ENCODE measurements at places on chromosomes 4 and X.

DNA sequence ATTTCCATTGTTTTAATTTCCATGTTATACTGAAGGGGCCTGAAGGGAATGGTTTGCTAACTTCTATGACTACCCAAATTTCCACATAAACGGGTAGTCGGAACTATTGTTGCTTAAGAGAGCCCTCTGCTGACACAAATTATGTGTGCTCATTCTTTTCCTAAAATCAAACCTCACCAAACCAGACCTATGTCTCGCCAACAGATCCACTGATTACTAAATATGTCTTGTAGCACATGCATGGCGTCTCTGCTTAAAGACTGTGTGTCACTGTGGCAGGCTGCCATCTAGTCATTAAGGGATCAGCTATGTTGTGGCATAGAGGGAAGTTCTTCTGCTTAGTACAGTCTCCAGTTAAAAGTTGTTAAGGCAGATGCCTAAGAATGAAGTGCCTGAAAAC, 25.1 kb downstream of the PIR start:
- peak; percentile 59 for DNase-seq

- no peak for DNase-seq
Measured at GRCh38 chrX:18652636-18653035, 19.3 kb downstream of the RS1 start.

- no peak for DNase-seq
Measured at GRCh38 chr4:723751-724530, 18.3 kb downstream of the PCGF3 start.

GRCh38 chrX:140249088-140249487, 255.8 kb downstream of the SOX3 start:
- no peak for DNase-seq

- no peak for DNase-seq
Measured at GRCh38 chr4:47741200-47741599, 96.7 kb downstream of the CORIN start.

DNA sequence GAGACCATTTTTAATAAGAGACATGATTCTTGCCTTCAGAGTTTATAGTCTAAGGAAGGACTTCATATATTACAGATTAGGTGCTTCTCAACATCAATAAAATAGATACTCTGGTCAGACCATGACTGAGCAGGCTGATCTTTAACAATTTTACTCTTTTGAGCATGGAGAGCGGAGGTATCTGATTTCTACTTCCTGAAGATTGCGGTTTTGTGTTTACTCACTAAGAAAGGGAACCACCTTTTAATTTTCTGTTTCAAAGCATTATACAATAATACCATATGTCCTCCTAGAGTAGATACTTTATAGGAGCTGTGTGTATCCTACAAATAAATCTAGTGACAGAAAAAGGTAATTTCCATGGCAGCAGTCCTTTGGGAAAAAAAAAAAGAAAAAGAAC, 12.5 kb downstream of the MORC4 start:
- no peak for DNase-seq

- no peak for DNase-seq
Measured at GRCh38 chrX:134554291-134554690, 94.3 kb downstream of the HPRT1 start.

DNA sequence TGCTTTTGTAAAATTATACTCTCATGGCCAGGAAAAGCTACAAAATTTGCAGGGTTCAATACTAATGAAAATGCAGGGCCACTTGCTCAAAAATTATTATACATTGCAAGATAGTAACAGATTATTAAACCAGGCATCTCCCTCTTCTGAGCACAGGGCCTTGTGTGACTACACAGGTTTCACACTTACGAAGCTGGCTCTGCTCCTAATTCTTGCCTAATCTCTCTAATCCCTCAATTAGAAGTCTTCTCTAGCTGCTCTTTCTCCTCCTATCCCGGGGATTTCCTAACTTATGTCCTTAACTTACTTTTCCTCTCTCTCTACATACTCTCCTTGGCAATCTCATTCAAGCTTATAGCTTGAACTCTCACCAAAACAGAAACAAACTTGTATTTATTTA, 168.3 kb downstream of the AREG start:
- DNase-seq: no peak

GRCh38 chr4:8229331-8229975, 30.4 kb downstream of the SH3TC1 start:
- DNase-seq: no peak

DNA sequence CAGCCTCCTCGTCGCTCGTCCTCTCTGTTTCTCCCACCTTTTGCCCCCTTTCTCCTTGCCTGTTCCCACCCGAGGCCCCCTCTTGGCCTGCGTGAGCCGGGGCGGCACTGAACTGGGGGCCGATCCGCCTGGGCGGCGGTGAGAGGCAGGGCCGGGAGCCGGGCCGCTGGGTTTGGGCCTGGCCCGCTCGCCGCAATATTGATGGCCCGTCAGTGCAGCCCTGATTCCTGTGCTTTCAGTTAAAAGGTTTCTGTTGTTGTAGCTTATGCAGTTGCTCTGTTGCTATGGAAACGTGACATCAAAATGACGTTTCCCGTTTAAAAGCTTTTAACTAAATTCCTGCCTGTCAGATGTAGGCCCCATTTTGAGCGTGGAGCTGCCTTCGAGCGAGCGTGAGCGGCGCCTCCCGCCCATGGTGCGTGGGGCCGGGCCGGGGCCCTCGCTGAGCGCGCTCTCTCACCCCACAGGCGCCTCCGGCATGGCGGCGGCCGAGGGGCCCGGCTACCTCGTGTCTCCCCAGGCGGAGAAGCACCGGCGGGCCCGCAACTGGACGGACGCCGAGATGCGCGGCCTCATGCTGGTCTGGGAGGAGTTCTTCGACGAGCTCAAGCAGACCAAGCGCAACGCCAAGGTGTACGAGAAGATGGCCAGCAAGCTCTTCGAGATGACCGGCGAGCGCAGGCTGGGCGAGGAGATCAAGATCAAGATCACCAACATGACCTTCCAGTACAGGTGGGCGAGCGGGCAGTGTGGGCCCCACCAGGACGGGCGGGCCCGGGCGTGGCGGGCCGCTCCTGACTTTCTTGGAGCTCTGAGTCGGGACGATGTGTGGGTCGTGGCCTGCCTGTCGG, at the start of gene MSANTD1:
Gene MSANTD1, plus strand, starts transcription at position 349 of the 851 bp plus-strand sequence. Its CDS starts 64 bp downstream, at position 413.
- peak; percentile 91 for DNase-seq

- DNase-seq: no peak
Measured at GRCh38 chr4:113553082-113553481, 208.5 kb downstream of the CAMK2D start.

- DNase-seq: no peak
Measured at GRCh38 chr4:182286931-182287330, 43.7 kb downstream of the TENM3 start.

DNA sequence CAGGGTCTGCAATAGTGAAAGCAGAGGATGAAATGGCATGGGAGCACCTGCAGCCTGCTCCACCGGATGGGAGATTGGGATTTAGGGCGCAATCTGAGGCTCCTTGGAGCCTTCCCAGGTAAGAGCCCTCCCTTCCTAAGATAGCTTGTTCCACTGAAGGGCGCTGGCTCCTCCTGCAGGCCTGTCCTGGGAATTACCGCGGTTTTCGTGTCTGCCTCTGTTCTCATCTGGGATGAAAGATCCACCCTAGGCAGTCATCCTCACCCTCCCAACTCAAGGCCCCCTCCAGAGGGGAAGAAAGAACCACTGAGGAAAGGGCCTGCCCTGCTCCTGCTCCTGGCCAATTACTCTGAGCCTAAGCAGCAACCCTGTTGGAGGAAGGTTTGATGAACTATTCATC, 547.5 kb downstream of the SMARCA1 start:
- peak; percentile 54 for DNase-seq

DNA sequence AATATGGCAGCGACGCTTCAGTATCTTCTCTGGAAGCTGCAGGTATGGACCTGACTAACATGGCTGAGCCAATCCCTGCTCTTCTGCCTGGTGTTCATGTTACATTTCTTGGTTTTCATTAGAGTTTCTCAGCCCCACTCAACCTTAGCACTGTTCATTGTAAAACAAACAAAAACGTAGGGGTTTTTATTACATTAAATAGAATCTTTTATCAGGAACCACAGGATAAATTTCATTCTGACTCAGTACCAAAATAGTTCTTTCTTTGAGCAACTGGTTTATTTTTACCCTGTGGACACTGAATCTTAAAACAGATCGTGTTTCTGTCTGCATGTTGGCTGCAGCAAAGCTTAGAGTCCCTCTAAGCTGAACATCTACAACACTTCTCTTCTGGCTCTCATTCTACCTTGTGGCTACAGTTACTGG, 27.1 kb downstream of the FHIP1A start:
- no peak for DNase-seq

- no peak for DNase-seq
Measured at GRCh38 chrX:150489359-150490015, 78.9 kb upstream of the MTM1 start.

DNA sequence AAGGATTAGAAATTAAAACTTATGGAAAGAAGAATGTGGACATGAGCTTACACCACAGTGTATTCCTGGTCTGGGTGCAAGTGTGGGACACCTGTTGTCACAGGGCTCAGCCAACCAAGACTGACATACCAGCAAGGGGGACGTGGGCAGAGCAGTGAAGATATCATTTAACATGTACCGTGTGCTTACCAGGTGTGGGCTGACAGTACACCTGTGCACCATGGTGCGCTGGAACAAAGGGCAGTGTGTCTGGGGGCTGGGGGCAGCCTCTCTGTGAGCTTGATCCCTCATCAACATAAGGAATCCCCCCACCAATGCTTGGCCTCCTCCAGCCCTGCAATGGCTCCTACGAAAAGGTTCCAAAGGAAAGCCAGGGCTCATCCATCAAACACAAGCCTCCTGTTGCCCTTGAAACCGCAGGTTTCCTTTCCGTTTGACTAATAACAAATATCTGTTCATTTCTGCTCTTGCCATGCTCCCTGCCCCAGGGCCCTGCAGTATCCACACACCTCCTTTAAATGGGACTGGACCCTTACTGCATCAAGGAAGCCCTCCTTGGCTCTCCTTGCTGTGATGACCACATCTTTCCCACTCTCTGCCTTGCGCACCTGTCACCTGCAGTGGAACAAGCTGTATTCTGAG, 16.7 kb downstream of the EVC2 start:
- no peak for DNase-seq

DNA sequence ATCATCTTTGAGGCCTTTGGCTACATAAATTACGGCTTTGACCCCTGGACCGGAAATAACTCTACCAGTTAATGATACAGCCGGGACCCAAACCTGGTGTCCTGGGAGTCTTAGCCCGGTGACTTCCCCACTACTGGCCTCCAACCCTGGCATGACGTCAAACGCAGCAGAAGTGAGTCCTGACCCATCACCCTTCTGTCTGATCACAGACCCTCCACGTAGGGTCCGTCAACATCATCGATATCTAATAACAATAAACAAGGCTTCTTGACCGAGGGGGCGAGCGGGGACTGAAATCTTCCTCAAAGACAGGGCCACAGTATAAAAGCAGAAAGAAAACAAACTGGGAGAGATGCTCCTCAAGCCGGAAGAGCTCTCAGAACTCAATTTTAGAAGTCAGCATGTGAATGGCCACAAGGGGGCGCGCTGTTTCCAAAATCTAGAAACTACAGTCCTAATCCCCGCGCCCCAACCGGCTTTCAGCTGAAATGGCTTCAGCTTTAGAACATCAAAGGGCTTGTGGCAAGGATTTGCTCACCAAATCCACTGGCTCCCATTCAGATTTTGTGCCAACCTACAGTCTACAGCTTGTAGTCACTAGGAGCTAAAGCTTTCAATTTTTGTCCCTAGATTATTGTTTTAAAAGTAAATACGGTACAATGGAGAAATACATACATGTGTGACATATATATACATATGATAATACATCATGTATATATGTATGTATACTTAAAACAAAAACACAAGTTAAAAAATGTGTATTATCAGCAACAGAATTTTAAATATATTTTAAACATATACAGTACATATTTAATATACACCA, 46.4 kb upstream of the ENPP6 start:
- peak; percentile 97 for DNase-seq

- DNase-seq: no peak
Measured at GRCh38 chr4:10163296-10163695, 46.7 kb upstream of the WDR1 start.

DNA sequence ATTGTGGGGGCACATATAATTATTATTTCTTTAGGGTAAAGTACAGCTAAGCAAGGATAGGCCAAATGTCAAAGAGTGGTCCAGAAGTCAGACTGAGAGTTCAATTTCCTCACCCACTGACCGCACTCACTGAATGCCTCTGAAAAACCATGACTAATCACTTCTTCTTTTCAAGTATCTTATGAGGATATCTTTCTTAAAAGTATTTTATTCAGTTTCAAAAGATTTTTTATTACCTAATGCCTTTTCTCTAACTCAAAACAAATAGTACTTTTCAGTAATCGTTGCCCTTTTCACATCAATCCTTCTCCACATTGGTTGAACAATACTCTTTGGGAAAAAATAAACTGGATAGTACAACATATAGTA, 61.7 kb upstream of the CAMK2D start:
- DNase-seq: no peak

- peak; percentile 80 for DNase-seq
Measured at GRCh38 chr4:73573794-73574528, 46.3 kb downstream of the RASSF6 start.

DNA sequence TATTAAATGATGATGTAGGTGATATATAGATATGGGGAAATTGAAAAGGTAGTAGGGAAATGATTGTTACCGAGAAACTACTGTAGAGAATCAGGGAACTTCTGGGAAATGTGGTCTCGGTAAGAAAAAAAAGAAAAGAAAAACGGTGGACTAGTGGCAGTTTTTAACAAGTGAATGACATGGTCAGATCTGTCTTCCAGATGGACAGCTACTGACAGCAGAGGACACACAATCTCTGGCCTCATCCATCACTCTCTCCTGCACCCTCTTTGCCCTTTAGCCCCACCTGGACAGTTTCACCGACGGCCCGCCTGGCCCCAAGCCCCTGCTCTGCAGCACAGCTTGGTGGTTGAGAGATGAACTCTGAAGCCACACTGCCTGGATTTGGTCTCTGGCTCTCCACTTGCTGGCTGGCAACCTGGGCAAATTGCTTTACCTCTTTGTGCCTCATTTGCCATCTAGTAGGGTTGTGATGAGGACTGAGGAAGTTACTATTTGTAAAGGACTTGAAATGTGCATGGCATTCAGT, 23.4 kb downstream of the RBM47 start:
- DNase-seq: no peak

DNA sequence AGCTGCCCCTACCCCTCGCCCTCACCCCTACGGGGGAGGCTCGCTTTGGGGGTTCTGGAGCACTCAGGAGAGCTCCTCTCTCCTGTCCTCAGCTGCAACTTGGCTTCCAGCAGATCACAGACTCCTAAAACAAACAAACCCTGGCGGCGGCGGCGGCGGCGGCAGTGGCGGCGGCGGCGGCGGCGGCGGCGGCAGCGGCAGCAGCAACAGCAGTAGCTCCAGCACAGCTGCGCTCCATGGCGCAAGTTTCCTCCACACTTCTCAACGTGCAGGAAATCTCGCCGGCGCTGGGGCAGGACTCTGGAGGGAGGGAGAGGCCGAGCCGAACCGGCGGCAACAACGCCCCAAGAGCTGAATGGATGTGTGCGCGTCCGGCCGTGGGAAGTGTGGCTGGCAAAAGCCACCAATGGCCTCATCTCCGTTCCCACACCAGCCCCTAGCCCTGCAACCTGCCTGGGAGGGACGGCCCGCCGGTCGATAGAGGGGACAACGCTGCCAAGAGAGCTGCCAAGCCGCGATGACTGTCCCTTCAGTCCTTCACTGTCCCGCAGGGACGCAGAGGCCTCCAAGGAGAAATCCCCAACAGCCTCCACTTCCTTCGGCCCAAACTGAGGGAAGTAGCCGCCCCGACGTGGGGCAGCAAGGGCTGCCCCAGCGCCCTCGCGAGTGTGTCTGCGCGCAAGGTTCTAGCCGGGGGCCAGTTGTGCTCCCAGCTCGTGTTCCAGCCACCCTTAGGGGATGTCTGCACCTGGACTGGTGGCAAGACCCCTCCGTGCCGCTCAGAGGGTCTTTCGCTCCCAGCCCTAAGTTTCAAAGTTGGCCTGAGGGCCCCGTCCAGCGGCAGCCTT, 775 bp downstream of the SHROOM4 start:
- peak; percentile 67 for DNase-seq

- no peak for DNase-seq
Measured at GRCh38 chr4:2407991-2408342, 10.5 kb downstream of the ZFYVE28 start.

Data from stomach (tissue), 19 donors.